H9 (cell line): ENCODE measurements at places on chromosomes 1 and 21. TPM values are rescaled to one million over a fixed set of nuclear protein-coding genes. Genes with fewer than 3 reads are reported as not detected.

DNA sequence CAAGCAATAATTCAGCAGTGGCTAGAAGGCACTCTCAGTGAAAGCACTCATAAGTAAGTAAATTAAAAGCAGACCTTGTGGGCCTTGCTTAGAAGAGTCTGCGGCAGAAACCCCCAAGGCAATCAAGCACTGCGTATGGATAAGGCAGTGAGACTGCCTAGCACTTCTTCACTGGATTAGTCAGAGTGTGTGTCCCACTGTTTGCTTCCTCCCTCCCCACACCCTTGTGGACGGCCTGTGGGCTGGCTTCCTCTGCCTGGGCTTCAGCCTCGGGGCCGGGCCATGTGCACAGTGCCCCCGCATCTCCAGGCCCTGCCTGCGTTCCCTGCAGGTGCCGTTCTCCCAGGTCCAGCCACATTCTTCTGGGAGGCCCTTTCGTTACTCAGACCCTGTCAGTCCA is 23.8 kb downstream of the AGT start:
- no peak for DNase-seq

DNA sequence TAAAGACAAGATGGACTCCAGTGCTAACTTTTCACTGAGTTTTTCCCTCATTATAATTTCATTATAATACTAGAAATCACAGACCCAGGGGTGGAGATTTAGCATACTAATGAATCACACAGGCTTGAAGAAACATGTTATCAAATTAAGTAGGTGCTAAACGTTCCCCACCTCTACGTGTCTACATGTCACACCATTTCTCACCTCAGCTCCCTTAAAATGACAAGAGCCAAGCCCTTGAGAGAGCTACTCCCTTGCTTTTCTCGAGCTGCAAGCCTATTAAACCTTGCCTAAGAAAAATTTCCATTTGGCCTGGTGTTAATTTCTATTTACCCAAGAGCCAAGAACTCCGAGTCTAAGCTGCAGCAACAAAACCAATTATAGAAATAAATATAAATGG is 396.3 kb upstream of the NEGR1 start:
- no peak for DNase-seq

GRCh38 chr1:176954242-176954641 is 210.3 kb downstream of the ASTN1 start:
- no peak for DNase-seq

DNA sequence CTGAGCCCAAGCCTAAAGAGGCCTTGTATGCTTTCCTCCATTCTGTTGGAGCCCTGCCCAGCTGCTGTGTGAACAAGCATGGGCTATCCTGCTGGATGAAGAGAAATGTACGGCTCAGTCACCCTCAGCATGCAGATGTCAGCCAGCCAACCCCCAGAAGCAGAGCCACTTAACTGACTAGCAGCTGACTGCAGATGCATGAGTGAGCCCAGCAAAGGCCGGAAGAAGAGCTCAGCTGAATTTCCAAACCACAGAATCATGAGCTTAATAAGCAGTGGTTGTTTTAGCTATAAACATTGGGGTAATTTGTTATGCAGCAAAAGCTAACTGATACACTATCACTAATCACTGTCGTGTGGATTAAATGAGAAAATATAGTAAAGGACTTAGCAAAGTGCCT is 39.0 kb downstream of the FOXO6 start:
- no peak for DNase-seq

GRCh38 chr1:114764689-114765088 is 6.9 kb upstream of the CSDE1 start:
- DNase-seq: no peak

DNA sequence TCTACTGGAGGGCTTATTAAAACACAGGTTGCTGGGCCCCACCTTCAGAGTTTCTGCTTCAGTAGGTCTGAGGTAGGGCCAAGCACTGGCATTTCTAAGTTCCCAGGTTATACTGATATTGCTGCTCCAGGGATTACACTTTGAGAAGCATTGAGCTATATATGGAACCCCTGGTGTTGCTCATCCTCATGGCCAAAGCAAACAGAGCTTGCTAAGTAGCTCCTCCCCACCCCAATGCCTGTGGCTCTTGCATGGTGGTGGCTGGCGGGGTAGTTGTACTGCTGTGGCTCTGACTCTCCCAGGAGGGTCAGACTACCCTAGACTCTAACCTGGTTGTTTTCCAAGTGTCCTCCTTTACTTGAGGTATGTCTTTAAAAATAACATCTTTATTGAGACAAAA is 143.6 kb downstream of the SPATA46 start:
- DNase-seq: no peak

DNA sequence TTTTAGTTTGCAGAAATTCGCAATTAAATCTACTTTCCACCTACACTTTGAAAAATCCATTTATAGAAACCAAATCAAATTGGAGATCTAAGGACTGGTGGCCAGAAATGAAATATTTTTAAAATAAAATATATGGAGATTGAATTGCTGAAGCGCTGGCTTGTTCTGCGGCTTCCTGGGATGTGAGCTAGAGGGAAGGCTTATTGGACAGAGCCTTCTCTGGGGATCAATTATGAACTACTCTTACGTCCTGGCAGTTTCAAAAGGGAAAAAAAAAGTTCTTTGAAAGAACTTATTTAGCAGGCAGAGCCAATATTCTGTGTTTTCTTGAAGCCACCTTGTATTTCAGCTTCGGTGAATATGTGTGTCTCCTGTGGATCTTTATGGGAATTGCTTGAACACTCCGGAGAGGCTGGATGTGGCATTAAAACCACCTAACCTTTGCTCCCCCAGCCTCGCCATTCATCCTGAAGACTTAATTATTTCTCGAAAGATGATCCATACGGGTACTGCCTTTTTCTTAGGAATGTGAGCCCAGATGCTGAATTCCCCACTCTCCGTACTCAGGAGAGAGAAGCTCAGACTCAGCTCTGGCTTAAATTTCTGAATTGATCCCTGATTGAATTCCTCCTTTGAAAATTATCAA is 478.9 kb upstream of the VAMP3 start:
- DNase-seq: no peak

DNA sequence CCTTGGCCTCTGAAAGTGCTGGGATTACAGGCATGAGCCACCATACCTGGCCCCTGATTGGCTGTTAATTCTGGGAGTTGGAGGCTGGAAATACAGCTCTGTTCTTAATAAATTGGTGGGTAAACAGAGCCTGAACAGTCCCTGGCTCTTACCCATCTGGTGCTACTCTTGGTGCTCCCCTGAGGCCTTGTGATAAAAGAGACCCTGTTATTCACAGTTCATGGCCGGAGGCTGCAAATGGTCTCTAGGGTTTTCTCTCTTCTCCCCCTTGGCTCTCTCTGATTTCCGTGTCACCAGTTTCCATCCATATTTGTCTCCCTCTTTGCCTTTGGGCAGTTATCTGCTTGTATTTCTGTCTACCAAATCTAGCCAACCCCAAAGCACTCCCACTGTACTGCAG is 17.2 kb downstream of the NFASC start:
- DNase-seq: no peak

Gene SPATA1
- total RNA-seq: 0.61 TPM in 1 of 2 replicates, not detected in the other

Gene GBP2
- total RNA-seq: not detected in 2 replicates

Gene SPRR2E
- total RNA-seq: not detected in 2 replicates
